Astrocyte (in vitro differentiated cells and primary cell): ENCODE measurements at places on chromosomes 11 and 22. TPM values are rescaled to one million over a fixed set of nuclear protein-coding genes. Genes with fewer than 3 reads are reported as not detected.

DNA sequence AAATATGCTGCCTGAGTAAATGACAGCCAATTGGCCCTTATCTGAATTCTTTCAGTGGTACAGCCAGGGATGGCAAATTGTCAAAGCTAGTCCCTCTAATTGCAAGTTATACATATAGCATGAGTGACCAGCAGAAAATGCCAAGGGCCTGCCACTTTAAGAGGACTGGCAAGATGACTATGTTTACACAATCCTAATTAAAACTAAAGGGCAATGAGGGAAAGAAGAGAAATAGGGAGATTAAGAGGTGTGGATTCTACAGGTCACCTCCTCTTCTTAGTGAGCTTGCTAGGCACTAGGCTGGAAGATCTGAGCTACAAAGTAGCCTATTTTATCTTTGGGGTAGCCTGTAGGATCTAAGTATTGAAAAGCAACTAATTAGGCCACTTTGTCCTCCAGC is 13.5 kb downstream of the NUMA1 start:
- no peak overlapping the region for H3K4me3 ChIP-seq
- no peaks in the 10 kb centered on the region for H3K27me3 ChIP-seq
- H3K36me3 ChIP-seq = no peaks in the 10 kb centered on the region
- H3K27ac ChIP-seq = no peak overlapping the region
- DNase-seq = no peak
- H3K4me1 ChIP-seq = peaks cover 32% of the 10 kb centered on the region

GRCh38 chr22:49218142-49218541 is 609.5 kb downstream of the BRD1 start:
- H3K4me1 ChIP-seq = no peaks in the 10 kb centered on the region
- H3K4me3 ChIP-seq = no peak overlapping the region
- H3K36me3 ChIP-seq = no peaks in the 10 kb centered on the region
- DNase-seq = no peak
- H3K27ac ChIP-seq = no peak overlapping the region

DNA sequence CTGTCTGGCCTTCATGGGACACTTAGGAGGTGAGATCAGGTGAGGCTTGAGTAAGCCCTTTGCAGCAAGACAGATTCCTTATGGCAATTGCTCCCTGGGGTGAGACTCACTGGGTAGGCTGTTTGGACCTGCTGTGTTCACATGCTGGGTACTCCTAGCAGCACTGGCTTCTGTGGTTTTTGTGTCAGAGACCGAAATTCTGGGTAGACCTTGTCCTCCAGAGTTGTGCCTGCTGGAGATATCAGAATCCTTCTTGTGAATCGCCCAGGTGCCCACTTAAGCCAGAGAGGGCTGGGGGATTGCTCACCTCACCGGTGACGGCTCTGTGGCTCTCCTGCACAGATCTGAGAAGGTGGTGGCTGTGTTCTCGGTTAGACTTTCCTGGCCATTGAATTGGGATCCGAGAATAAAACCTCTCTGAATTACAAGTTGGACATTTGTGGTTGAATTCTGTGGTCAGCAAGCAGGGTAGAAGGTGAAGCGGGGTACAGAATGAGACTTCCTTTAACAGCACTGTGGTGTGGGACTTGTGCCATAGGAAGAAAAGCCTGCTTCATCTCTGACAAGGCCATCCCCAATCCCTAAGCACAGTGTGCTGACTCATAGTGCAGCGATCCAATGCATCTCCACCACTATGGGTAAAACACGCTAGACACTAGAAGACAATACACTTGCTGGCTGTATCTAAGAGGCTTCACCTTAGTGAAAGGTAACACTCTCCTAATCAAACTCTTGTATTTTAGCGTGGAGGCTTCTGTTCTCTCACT is 52.5 kb upstream of the TTC12 start:
- H3K27ac ChIP-seq = no peak overlapping the region
- H3K4me1 ChIP-seq = peaks cover 13% of the 10 kb centered on the region
- DNase-seq = peak; percentile 96
- H3K36me3 ChIP-seq = no peaks in the 10 kb centered on the region

DNA sequence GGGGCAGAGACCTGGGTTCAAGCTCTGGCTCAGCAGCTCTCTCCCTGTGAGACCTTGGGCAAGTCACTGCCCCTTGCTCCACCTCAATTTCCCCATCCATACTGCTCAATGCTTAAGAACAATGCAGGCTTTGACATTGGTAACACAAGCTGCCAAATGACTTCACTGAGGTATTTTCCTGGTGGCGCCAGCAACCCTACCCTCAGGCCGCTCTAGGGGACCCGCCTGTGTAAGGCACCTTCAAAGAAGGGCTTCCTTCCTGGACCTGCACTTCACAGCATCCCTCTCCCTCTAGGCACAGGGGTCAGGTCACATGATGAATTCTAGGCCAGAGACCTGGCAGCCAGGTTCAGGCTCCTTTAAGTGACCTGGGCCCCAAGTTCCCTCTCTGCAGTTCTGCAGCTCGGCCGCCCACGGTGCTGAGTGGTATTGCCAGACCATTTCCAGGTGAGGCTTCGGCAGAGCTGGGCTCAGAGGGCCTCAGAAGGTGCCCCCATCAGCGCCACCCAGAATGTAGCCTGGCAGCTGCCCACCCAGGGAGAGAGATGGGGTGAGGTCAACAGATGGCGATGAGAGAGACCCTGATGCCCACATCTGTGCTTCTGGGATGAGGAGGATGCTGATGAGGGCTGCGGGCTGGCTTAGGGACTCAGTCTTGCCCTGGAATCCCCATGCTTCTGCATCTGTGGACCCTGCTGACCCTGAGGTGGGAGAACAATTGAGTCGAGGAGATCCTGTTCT is 4.5 kb downstream of the WNT11 start:
- DNase-seq = no peak
- peaks cover 9% of the 10 kb centered on the region for H3K4me1 ChIP-seq
- peaks cover 28% of the 10 kb centered on the region for H3K27me3 ChIP-seq

- H3K36me3 ChIP-seq = no peaks in the 10 kb centered on the region
- DNase-seq = no peak
- H3K27ac ChIP-seq = no peak overlapping the region
- no peak overlapping the region for H3K4me3 ChIP-seq
- no peaks in the 10 kb centered on the region for H3K4me1 ChIP-seq
Measured at GRCh38 chr11:10984250-10984649, 126.4 kb upstream of the ZBED5 start.

- DNase-seq = no peak
- H3K27me3 ChIP-seq = no peaks in the 10 kb centered on the region
- no peak overlapping the region for H3K27ac ChIP-seq
- peaks cover 41% of the 10 kb centered on the region for H3K4me1 ChIP-seq
- H3K36me3 ChIP-seq = no peaks in the 10 kb centered on the region
Measured at GRCh38 chr11:72755713-72756285, 3.6 kb upstream of the ARAP1 start.

- no peaks in the 10 kb centered on the region for H3K27me3 ChIP-seq
- no peak overlapping the region for H3K27ac ChIP-seq
- no peaks in the 10 kb centered on the region for H3K4me1 ChIP-seq
- H3K36me3 ChIP-seq = no peaks in the 10 kb centered on the region
- no peak overlapping the region for H3K4me3 ChIP-seq
- DNase-seq = no peak
Measured at GRCh38 chr11:8221917-8222495, 41.7 kb downstream of the LMO1 start.

DNA sequence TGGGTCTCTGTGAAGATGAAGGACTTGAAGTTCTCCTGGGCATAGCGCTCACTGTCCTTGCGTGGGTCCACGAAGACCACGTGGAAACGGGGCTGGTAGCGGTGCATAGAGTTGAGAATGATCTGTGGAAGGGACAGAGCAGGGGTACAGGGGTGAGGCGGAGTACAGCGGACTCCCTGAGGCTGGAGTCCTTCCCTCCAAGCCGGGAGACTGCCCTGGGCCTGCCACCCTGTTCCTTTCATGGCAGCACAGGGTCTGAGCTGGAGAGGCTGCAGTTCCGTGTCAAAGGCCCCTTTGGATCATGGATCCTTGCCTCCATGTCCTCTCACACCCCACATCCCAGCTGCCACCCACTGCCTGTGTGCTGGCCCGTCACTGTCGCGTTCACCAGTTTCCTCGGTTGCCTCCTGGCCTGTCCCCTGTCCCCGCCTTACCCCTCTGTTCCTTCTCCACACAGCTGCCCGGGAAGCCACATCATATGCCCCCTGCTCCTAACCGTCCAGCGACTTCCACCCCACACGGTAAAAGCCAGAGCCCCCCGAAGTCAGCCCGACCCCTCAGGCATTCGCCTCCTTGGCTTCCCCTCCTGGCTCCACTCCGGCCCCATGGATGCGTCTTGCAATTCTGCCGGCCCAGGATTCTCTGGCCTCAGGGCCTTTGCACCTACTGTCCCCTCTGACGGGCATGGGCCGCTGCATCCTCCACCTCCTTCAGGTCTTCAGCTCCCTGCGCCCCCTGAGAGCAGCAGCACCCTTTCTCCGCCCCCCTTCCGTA is 3.4 kb upstream of the NUDT8 start:
- peaks cover 8% of the 10 kb centered on the region for H3K4me1 ChIP-seq
- H3K27me3 ChIP-seq = no peaks in the 10 kb centered on the region
- no peaks in the 10 kb centered on the region for H3K36me3 ChIP-seq
- H3K4me3 ChIP-seq = no peak overlapping the region
- no peak overlapping the region for H3K27ac ChIP-seq
- no peak for DNase-seq

- H3K36me3 ChIP-seq = no peaks in the 10 kb centered on the region
- H3K4me3 ChIP-seq = no peak overlapping the region
- H3K27ac ChIP-seq = no peak overlapping the region
- DNase-seq = no peak
Measured at GRCh38 chr11:126898802-126899201, 101.8 kb downstream of the KIRREL3 start.

DNA sequence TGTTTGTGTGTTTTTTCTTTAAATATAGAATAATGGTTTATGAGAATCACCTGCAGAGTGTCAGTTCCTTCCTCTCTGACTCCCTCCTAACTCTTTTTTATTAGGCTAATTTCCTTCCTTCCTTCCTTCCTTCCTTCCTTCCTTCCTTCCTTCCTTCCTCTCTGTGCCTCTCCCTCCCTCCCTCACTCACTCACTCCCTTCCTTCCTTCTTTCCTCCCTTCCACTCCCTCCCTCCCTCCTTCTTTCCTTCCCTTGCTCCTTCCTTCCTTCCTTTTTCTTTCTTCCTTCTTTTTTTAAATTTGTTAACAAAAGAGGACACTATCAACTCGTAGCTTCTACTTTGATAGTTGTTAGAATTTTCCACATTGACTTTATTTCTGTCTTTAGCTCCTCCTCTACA is 152.3 kb upstream of the SEZ6L start:
- H3K4me1 ChIP-seq = no peaks in the 10 kb centered on the region
- DNase-seq = no peak
- no peak overlapping the region for H3K27ac ChIP-seq
- no peaks in the 10 kb centered on the region for H3K36me3 ChIP-seq
- H3K27me3 ChIP-seq = no peaks in the 10 kb centered on the region

DNA sequence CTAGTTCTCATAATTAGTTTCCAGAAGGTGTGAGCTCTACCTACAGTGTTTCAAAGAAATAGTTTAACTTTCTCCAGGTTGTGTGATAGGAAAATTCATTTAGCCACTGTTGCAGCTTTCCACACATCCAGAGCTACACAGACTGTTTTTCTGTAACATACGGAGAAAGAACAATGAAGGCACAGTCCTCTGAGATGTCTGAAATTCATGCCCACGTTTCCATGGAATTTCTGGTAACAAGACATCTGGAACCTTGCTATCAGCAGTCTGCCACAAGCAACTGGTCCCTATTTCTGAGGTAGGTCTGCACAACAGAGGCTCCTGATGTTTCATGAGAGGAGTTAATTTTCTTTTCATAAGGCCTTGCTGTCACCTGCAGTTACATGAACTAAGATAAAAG is 273.3 kb upstream of the C11orf87 start:
- H3K36me3 ChIP-seq = no peaks in the 10 kb centered on the region
- no peaks in the 10 kb centered on the region for H3K27me3 ChIP-seq
- H3K27ac ChIP-seq = no peak overlapping the region
- no peaks in the 10 kb centered on the region for H3K4me1 ChIP-seq
- no peak overlapping the region for H3K4me3 ChIP-seq

DNA sequence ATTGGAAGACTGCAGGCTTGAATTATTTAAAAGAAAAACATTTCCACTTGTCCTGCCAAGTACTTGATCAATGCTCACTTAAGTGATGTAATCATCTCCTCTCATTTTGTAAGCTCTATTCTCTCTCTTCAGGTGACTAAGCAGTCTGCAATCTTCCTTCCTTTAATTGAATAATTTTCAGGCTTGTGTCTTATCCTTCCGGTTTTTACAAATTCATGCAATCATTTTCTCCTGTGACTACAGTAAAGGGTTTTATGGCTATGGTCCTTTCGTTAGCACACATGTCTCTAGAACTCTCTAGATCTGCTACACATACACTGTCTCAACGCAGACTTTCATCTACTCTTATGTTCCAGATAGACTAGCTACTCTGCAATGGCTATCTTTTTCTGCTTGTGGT is 12.6 kb upstream of the UPB1 start:
- no peak overlapping the region for H3K27ac ChIP-seq
- no peak overlapping the region for H3K4me3 ChIP-seq
- no peaks in the 10 kb centered on the region for H3K27me3 ChIP-seq
- no peaks in the 10 kb centered on the region for H3K36me3 ChIP-seq
- H3K4me1 ChIP-seq = peaks cover 27% of the 10 kb centered on the region
- peak; percentile 93 for DNase-seq

DNA sequence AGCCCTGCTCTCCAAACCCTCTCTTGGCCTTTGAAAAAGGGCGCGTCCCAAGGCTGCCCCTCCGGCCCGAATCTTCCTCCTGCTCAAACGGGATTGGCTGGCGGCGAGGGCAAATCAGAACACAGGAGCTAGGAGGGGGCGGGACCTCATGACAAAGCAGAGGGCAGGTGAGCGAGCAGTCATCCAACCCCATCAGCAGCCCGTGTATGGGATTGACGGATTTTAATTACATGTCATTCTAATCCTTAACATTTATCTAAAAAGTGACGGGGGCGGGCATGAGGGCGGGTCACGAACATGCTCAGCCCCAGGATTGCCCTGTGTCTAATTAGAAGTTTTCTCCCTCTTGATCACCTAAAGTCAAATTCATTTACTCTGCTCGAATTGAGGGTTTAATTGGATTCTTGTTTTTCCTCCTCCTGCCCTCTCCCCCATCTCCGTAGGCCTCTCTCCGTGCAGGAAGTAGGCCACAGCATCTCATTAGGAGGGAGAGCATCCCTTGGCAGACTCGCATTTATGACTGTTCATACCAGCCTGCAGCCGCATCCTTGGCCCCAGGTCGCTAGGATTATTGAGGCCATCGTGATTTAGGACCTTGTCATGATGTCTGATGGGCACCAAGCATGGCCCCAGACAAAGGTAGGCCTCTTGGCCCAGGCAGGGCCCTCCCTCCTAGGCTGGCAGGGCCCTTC is 147.1 kb downstream of the CHST1 start:
- no peak overlapping the region for H3K4me3 ChIP-seq
- no peak for DNase-seq
- H3K27me3 ChIP-seq = no peaks in the 10 kb centered on the region

- H3K4me3 ChIP-seq = no peak overlapping the region
- DNase-seq = no peak
- no peaks in the 10 kb centered on the region for H3K27me3 ChIP-seq
- no peaks in the 10 kb centered on the region for H3K36me3 ChIP-seq
- H3K27ac ChIP-seq = no peak overlapping the region
- H3K4me1 ChIP-seq = peaks cover 2% of the 10 kb centered on the region
Measured at GRCh38 chr11:82906931-82907330, 5.4 kb downstream of the DDIAS start.

GRCh38 chr11:69438286-69438920 is 43.1 kb upstream of the LINC01488 start:
- no peak for DNase-seq
- no peaks in the 10 kb centered on the region for H3K27me3 ChIP-seq
- no peaks in the 10 kb centered on the region for H3K36me3 ChIP-seq
- H3K4me1 ChIP-seq = peaks cover 33% of the 10 kb centered on the region
- H3K4me3 ChIP-seq = no peak overlapping the region
- no peak overlapping the region for H3K27ac ChIP-seq

The PRDM10 gene
- total RNA-seq = 9.6 and 10.1 TPM in 2 replicates

The SLC22A9 gene
- not detected in 2 replicates for total RNA-seq

The MMP13 gene
- 1.2 and 3.9 TPM in 2 replicates for total RNA-seq

The CD3D gene
- 0.61 TPM in 1 of 2 replicates, not detected in the other for total RNA-seq

The MRPL40 gene
- total RNA-seq = 34.7 and 36.9 TPM in 2 replicates
